ENCODE measurements at places on chromosomes 13 and 19. TPM values are rescaled to one million over a fixed set of nuclear protein-coding genes. Genes with fewer than 3 reads are reported as not detected.

DNA sequence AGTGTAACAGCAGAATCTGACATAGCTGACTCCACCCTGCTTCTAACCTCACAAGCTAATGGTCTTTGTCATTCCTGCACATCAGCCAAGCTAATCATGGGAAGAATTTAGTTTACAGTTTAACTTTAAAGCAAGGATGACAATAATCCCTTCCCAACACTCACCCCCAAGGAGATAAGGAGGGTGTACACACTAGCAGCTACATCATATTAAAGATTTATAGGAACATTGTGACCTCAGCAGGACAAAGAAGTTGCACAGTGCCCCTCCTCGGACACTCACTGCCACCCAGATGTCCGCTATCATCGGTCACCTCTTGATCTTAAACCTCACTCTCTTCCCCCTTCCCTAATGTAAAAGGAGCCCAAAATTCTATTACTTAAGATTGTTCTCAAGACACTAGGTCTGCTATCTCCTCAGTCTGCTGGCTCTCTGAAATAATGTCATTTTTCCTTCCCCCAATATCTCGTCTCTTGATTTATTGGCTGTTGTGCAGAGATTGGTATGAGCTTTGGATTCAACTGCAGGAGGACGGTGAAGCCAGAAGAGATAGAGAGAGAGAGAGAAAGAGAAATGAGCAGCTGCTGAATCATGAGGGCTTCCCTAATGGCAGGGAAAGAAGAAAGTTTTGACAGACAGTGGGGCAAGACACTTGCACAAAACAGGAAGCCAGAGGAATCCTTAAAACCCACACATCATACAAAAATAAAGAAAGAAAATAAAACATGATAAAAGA, 17.5 kb upstream of the FFAR2 start:
- no peak for DNase-seq

DNA sequence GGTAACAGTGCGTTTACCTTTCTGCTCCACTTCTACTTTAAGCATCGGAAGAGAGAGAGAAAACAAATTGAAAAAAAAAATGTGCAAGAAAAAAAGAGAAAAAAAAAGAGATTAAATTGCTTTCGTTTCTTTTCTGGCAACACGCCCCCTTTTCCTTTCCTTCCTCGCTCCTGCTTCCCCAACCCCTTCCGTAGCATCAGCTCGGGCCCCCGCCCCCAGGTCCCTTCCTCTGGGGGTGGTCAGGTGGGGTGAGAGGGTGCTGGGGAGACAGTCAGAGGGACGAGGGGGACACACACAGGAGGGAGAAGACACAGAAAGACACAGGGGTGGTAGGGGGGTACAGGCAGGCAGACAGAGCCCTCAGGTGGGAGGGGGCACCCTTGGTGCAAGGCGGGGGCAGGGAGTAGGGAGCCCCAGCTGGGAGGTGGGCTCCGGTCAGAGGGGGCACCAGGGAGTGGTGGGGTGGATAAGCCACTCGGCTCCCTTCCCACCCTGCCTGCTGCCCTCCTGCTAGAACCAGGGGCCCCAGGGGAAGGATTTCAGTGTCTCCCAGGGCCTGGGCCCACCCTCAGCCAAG, 30.7 kb upstream of the ASF1B start:
- DNase-seq, result no peak

DNA sequence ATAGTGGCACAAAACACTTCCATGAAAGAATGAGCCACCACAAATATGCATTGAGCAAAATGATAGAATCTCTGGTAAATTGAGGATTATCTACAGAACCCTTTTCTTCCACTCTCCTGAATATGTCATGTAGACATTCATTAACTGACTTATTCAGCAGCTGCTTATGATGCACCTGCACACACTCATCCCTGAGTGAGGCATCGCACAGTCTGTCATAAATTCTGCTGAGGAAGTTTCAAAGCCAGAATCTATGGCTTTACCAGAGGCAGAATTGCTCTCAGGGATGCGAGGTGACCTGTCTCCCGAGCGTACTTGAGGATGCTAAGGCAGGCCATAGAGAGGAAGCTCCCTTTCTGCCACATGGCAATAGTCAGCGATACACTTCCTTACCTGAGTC, 1090.2 kb downstream of the UQCRFS1 start:
- no peak for DNase-seq

GRCh38 chr13:37657956-37658355, 59.4 kb upstream of the POSTN start:
- no peak for DNase-seq

DNA sequence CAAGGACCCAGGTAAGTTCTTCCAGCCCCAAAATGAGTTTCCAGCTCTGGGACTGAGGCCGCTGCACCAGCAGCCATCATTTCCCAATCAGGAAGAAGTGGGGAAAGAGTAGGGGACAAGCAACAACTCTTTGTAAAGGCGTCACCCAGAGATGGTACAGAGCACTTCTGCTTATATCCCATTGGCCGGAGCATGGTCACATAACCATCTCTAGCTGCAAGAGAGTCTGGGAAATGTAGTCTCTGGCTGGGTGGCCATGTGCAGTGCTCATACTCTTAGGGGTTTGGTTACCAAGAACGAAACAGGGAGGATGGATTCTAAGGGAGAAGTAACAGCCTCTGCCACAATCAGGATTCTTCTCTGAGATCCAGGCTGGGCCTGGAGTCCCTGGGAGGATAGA, 26.3 kb downstream of the CKM start:
- DNase-seq, result no peak

The KLK7 gene
- total RNA-seq, result 1.5 TPM

GRCh38 chr19:38452430-38453366, 19.2 kb downstream of the RYR1 start:
- no peak for DNase-seq

The PRKACA gene
- 185 TPM for total RNA-seq

The BEST2 gene
- total RNA-seq, result not detected

GRCh38 chr13:94303644-94304174, 175.8 kb downstream of the DCT start:
- no peak for DNase-seq

- DNase-seq, result no peak
These were observed 17.6 kb upstream of the COG3 start for GRCh38 chr13:45447050-45447661.

DNA sequence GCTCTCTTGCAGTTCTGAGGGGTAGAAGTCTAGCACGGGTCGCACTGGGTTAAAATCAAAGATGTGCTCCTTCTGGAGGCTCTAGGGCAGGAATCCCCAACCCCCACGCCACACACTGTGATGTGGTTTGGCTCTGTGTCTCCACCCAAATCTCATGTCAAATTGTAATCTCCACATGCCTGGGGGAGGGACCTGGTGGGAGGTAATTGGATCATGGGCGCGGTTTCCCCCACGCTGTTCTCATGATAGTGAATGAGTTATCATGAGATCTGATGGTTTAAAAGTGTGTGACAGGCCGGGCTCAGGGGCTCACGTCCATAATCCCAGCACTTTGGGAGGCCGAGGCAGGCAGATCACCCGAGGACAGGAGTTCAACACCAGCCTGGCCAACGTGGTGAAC, 26.6 kb upstream of the CALM3 start:
- no peak for DNase-seq

- DNase-seq, result no peak
These were observed 33.2 kb downstream of the CILP2 start for GRCh38 chr19:19571071-19571786.

DNA sequence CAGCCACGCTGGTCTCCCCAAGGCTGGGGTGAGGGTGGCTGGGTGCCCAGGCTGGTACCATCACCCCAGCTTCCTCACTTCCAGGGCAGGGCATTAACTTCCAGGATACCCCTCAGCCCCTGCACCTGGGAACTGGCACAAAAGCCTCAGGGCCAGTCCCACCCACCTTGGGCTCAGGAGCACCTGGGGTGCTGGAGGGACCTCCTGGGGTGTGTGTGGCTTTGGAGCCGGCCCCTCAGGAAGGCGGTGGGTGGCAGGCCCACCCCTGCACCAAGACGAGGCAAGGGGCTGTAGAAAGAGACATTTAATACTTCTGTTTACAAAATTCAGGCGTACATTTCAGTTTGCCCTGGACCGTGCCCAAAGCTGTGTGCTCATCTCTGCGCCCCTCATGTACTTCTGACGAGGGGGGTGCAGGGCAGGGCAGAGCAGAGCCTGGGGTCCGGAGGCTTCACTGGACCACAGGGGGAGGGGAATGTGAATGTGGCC, 16.8 kb downstream of the MPND start:
- no peak for DNase-seq

The AZU1 gene
- not detected for total RNA-seq

GRCh38 chr13:90798381-90798780, 549.1 kb upstream of the MIR17HG start:
- DNase-seq, result no peak

DNA sequence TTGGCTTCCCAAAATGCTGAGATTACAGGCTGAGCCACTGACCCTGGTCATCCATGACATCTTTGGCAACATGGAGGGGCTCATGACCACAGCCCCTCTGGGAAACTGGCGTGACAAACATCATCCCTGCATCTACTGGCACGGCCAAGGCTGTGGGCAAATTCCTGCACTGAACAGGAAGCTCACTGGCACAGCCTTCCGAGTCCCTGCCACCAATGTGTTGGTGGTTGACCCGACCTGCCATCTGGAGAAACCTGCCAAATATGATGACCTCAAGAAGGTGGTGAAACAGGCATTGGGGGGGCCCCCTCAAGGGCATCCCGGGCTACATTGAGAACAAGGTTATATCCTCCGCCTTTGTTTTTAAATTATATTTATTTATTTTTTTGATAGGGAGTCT, 8.9 kb upstream of the ACP5 start:
- no peak for DNase-seq

GRCh38 chr13:99363949-99364348, 56.8 kb upstream of the GPR183 start:
- DNase-seq, result no peak

The OR4F17 gene
- total RNA-seq, result not detected

- no peak for DNase-seq
These were observed 10.1 kb downstream of the COPE start for GRCh38 chr19:18908917-18909619.

DNA sequence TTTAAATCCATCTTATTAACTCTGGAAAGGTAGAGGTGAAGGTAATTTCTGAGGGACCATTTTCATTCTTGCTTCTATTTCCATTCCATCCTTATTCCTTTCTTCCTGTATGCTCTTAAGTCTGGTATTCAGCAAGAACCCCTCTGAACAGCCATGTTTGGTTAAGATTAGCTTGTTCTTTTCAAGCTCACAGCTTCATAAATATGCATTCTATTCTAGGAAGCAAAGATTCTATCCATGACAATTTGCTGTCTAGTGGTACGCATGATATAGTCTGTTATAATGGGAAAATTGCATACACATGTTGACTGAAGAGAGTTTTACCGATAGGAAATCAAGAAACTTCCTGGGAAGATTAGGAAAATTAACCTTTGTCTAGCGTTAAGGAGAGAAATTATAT, 218.7 kb downstream of the HS6ST3 start:
- no peak for DNase-seq

GRCh38 chr13:92573467-92574057, 653.0 kb upstream of the GPC6 start:
- DNase-seq, result no peak

Data from right atrium auricular region (tissue), 2 donors.